ENCODE measurements at places on chromosomes 11 and 22. TPM values are rescaled to one million over a fixed set of nuclear protein-coding genes. Genes with fewer than 3 reads are reported as not detected.

Gene DDTL
- not detected for total RNA-seq

Gene PLAAT3
- total RNA-seq: 19.1 TPM

Gene P2RX6
- 51.2 TPM for total RNA-seq

Gene TRPM5
- total RNA-seq: not detected

Gene CECR2
- not detected for total RNA-seq

Gene DGCR6
- total RNA-seq: 2.1 TPM

Gene KCNQ1OT1
- 0.57 TPM for total RNA-seq

Gene CDC42EP1
- 52.9 TPM for total RNA-seq

Gene KIAA1671
- total RNA-seq: 2.9 TPM

Gene SYT13
- total RNA-seq: not detected

Gene MYO18B
- 10.7 TPM for total RNA-seq

Gene AQP11
- total RNA-seq: 3.7 TPM

DNA sequence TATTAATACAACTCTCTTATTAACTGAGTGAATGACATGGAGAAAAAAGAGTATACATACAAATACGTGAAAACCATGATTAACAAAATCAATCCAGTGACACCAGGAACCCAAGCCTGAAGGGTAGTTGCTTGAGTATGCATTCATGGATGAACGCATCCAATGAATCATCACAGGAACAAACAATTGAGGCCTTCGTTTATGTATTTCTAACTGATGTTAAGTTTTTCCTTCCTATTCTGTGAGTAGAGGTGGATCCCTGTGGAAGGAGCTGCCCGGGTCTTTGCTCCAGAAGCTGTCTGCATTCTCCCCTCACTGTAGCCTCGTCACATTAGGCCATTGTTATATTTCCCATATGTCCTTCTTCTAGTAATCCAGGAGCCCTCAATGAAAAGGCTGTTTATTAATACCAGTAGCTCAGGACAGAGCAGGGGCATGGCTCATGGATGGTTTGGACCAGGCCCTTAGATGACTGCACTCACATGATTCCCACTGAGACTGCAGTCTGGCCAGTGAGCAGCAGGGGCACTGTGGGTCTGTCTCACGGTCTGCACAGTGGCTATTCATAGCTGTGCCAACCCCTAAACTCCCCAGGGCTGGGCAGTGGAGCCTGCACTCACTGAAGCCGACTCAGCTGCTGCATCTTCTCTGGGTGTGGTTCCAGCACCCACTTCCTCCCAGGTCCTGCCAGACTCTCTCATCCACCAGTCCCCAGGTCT, 128.1 kb upstream of the TOP3B start:
- peak; percentile 71 for DNase-seq

DNA sequence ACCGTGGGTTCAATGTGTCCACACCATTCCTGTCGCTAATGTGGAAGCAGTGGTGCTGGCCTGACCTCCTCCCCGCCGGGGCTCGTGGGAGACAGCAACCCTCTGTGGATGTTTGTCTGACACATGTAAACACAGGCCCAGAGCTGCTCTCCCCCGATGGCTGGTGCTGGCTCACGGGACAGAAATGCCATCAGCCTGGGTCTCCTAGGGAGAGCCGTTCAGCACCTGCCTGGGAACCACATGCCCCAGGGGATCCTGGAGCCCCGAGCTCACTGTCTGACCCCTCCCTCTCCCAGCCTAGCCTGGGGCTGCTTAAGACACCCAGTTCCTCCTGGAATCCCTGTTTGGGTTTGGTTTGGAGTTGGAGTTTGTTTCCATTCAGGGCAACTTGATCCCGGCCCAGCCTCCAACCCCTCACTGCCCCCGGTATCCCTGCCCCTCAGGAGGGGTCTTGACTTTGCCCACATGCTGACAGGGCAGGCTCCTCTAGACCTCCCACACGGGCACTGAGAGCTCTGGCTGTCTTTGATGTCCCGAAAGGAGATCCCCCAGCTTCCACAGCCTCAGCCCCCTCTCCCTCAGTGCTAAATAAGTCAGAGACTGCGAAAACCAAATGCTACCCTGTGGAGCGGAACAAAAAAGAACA, 50.9 kb upstream of the WNT11 start:
- no peak for DNase-seq

DNA sequence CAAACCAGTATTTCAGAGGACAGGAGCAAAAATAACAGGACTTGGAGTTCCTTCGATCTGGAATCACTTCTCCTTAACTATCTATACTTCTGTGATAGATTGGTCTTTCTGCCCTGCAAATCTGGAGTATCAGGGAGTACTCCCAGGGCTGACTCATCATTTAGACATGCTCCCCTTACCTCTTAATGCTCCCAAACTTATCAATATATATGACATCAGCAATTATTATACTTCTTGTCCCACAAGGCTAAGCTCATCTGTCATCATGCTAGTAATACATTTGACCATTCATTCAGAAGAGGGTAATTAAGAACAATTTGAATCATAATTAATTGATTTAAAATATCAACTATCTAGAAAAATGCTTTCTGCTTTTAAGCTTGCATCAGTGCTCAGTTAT, 163.8 kb downstream of the SWAP70 start:
- DNase-seq: no peak

GRCh38 chr11:132712466-132712865, 819.8 kb downstream of the OPCML start:
- no peak for DNase-seq

DNA sequence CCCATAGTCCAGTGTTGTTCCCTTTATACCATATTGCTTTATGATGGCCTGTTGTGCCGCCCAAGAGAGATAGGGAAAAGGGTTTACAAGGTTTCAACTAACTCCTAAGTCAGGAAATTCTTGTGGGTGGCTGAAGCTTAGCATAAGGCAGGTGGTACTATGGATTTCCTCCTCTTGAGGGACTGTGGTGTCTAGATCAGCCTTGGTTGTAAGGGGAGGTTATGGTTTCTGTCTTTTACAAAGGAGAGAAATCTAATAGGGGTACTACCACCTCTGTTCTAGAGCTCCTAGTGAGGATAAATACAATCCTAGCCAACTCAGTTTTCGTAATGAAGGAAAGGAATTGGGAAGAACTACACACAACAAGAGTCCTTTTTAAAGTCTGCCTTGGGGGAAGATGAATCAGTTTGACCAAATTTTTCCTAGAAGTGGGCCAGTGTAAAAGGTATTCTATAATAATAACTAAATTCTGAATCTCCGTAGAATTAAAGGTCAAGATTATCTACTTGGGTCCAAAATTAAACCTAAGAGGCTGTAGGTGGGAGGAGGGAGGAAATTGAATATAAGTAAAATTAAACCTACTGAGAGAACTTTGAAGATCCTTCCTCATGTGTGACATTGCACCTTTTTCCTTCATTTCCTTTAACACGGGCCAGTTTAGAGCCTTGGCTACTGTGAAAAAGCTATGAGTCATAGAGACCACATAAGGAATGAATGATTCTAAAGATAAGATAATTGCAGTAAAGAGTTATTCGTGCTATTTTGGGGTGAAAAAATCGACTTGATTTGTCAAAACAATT, 17.2 kb downstream of the DLAT start:
- peak; percentile 11 for DNase-seq

GRCh38 chr11:28284196-28284595, 176.0 kb downstream of the METTL15 start:
- no peak for DNase-seq

DNA sequence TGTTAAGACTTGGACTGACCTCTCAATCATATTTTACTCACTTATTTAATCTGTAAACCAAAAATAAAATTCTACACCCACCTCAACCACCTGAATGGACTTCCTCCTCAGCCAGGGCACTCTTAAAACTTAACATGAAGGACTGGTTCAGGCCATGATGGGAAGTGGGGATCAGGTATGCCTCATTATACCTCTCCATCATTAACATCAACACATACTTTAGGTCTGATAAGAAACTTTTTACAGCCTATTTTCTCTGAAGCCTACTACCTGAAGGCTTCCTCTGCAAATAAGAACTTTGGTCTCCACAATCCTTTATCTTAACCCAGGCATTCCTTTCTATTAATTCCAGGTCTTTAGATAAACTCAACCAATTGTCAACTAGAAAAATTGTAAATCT, 390.0 kb downstream of the AASDHPPT start:
- no peak for DNase-seq

- no peak for DNase-seq
These were observed 16.7 kb upstream of the TMEM123 start for GRCh38 chr11:102469196-102469821.

- no peak for DNase-seq
These were observed 79.4 kb upstream of the NARS2 start for GRCh38 chr11:78654071-78654470.

GRCh38 chr11:17877886-17878285, 135.0 kb downstream of the SERGEF start:
- DNase-seq: no peak

DNA sequence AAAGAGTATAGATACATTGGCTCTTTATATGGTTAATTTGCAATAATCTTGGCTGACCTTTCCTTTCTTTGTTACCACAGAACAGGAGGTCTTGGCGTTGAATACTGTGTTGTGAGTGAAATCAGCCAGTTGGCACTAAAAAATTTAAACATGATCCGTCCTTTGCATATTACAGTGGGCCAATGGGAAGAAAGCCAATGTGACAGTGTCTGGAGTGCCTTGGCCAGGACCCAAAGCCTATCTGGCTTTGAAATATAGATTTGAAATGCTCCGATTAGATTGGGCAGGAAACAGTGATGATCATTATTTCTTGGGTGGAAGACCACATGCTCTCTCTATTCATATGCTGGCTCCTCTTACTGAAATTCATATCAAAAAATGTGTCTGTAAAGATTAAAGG, 339.6 kb upstream of the ANO3 start:
- DNase-seq: no peak

- peak; percentile 28 for DNase-seq
These were observed 60.6 kb upstream of the TCF20 start for GRCh38 chr22:42331014-42331413.

GRCh38 chr11:70825893-70826540, 426.4 kb downstream of the SHANK2 start:
- no peak for DNase-seq

- no peak for DNase-seq
These were observed 10.4 kb upstream of the PPP2R1B start for GRCh38 chr11:111776398-111777093.

GRCh38 chr22:23072077-23072910, 2.0 kb downstream of the GNAZ start:
- DNase-seq: peak; percentile 13

- DNase-seq: peak; percentile 28
These were observed 63.2 kb downstream of the GRIA4 start for GRCh38 chr11:105673089-105673488.

- no peak for DNase-seq
These were observed 27.8 kb upstream of the CARS1 start for GRCh38 chr11:3085052-3085451.

DNA sequence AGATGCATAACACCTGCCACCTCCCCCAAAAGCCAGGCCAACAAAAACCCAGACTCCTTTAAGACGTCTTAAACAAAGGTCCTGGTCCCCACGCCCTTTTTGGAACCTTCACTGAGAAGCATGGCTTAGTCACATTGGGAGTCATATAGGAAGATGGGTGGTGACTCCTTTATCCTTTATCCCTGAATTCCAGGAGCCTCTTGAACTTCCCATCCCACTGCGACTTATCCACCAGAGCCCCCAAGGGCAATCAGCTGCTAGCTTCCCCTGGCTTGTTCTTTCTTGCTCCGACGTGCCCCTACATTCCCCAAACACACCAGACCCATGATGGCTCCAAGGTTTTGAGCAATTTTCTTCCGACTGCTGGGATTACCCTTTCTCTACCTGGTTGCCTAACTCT, 567.0 kb upstream of the CADM1 start:
- no peak for DNase-seq

DNA sequence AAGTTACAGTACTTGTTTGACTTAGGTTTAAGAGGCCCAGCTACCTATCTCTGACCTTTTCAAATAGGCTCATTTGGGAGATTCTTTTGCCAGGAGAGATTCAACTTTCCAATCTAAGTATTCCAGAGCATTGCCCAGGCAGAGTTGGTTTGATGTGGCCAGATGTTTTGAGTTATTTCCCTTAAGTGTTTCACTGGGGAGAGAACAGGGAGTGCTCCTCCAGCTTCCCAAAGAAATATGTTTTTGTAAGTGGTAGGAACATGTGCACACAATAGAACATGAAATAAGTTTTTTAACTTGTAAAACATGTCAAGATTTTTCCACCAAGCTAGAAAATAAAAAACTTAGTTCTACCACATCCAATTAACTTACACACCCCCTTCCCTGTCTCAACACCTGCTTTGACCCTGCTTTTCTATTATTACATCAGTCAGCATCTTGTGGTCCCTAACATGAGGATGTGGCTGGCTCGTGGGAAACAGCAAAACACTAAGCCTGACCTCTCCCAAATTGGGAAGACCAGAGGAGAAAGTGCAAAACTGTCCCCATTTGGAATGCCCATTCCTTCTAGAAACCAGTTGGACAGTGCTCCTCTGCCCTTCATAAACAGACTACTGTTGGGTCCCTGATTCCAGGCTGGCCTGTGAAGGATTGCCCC, 70.4 kb upstream of the RASSF10 start:
- no peak for DNase-seq

GRCh38 chr11:108609682-108610081, 16.1 kb upstream of the EXPH5 start:
- DNase-seq: peak; percentile 98

DNA sequence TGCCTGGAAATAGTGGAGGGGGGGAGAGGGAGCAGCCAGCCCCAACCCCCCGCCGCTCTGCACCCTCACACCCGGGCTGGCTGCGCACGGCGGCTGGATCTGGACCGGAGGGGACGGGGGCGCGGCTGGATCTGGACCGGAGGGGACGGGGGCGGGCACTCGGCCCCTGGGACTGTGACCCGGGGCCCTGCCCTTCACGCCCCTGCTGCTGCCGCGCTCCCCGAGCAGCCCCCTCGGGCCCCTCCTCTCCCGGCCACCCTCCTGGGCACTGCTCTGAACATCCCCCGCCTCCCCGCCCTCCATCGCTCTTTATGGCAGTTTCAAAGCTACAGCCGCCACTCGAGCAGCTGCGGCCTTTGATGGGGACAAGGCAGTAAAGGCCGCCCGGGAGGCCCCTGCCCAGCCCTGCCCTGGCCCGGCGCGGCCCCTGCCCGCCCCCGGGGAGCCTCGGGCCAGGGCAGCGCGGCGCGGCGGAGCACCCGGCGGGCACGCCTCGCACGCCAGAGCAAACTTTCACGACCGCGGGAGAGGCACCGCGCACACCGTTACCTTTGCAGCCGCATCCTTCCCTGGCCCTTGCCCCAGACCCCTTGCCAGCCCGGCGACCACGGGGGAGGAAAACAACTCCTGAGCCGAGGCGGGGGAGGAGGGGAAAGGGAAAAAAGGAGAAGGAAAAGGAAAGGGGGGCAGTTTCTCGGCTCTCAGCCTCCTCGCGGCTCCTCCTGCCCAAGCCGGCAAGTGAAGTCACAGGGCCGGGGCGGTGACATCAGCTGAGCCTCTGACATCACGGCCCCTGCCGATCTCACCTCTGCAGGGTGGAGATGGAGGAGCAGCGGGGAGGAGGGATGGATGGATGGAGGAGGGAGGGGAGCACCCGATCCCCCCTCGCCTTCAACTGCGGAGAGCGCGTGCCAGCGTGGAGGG, 13.1 kb upstream of the TCF20 start:
- DNase-seq: no peak

DNA sequence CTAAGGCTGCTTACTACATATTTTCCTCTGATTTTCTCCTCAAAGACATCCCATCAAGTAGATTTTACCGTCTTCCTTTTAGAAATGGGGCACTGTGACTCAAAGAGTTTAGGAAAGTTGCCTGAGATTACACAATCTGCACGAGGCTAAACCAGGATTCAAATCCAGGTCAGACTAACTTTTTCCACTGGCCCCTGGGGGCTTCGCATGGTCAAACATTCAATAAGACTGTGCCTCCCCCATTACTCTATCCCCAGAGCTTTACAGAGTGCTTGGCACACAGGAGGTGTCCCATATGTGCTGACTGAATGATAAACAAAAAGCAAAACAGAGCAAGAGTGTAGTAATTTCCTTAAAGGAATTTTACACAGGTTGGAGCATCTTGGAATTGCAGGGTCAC, 118.1 kb upstream of the TEAD1 start:
- peak; percentile 34 for DNase-seq

Data from LHCN-M2 (cell line).